Prostate gland (tissue), 2 donors: ENCODE measurements at places on chromosomes 11 and 22. TPM values are rescaled to one million over a fixed set of nuclear protein-coding genes. Genes with fewer than 3 reads are reported as not detected.

DNA sequence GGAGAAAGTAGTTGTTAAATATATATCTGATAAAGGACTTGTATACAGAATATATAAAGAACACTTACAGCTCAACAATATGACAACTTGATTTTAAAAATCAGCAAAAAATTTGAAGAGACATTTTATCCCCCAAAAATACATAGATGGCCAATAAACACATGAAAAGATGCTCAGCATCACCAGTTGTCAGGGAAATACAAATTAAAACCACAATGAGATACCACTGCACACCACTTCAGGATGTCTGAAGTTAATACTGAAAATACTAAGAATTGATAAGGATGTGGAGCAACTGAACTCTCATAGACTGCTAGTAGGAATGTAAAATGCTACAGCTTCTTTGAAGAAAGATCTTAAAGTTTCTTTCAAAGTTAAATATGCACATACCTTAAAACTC lies 49.2 kb downstream of the KREMEN1 start:
- no peaks in the 10 kb centered on the region for H3K4me1 ChIP-seq
- H3K36me3 ChIP-seq, result no peaks in the 10 kb centered on the region
- no peak for DNase-seq
- no peak overlapping the region for H3K27ac ChIP-seq
- H3K4me3 ChIP-seq, result no peak overlapping the region

DNA sequence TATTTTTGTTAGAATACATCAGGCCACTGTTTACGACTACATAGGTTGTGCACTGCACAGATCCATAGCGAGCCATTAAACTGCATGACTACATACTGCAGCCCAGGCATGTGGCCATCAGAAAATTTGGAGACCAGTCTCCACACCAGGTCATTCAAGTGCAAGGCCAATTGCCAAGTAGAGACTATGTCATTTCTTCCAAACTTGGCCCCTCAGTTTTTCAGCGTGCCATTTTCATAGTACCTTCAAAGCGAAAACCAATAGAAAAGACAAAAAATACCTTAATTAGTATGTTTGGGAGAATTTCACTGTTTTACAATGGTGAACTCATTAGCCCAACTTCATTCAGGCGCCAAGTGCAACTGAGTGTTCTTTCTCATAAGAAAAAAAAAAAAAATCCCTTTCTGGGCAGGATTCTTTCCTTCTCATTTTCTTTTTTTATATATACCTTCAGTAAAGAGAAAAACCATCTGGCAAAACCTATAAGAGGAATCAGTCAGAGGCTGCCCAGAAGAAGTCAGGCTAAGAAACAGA lies 30.4 kb downstream of the PAMR1 start:
- H3K27ac ChIP-seq, result no peak overlapping the region
- H3K4me1 ChIP-seq, result no peaks in the 10 kb centered on the region
- no peaks in the 10 kb centered on the region for H3K27me3 ChIP-seq
- no peak for DNase-seq

GRCh38 chr11:15852179-15852578 lies 504.2 kb downstream of the SOX6 start:
- no peak overlapping the region for H3K27ac ChIP-seq
- H3K4me1 ChIP-seq, result no peaks in the 10 kb centered on the region
- no peaks in the 10 kb centered on the region for H3K27me3 ChIP-seq
- no peak for DNase-seq

GRCh38 chr11:69211540-69211919 lies 55.8 kb downstream of the SMIM38 start:
- no peak overlapping the region for H3K27ac ChIP-seq
- DNase-seq, result no peak
- H3K4me1 ChIP-seq, result no peaks in the 10 kb centered on the region
- no peaks in the 10 kb centered on the region for H3K27me3 ChIP-seq
- H3K36me3 ChIP-seq, result no peaks in the 10 kb centered on the region
- no peak overlapping the region for H3K4me3 ChIP-seq

- no peaks in the 10 kb centered on the region for H3K4me1 ChIP-seq
- no peaks in the 10 kb centered on the region for H3K36me3 ChIP-seq
- DNase-seq, result no peak
- H3K27ac ChIP-seq, result no peak overlapping the region
- H3K4me3 ChIP-seq, result no peak overlapping the region
Measured at GRCh38 chr11:65736810-65737209, 16.2 kb upstream of the RNASEH2C start.

- H3K27me3 ChIP-seq, result no peaks in the 10 kb centered on the region
- no peaks in the 10 kb centered on the region for H3K4me1 ChIP-seq
- H3K27ac ChIP-seq, result no peak overlapping the region
- H3K4me3 ChIP-seq, result no peak overlapping the region
Measured at GRCh38 chr22:49023161-49023878, 804.4 kb downstream of the BRD1 start.

- H3K27me3 ChIP-seq, result no peaks in the 10 kb centered on the region
- H3K4me3 ChIP-seq, result no peak overlapping the region
- no peak for DNase-seq
- H3K36me3 ChIP-seq, result no peaks in the 10 kb centered on the region
- H3K27ac ChIP-seq, result no peak overlapping the region
Measured at GRCh38 chr11:47101406-47101805, 75.3 kb downstream of the ARFGAP2 start.

DNA sequence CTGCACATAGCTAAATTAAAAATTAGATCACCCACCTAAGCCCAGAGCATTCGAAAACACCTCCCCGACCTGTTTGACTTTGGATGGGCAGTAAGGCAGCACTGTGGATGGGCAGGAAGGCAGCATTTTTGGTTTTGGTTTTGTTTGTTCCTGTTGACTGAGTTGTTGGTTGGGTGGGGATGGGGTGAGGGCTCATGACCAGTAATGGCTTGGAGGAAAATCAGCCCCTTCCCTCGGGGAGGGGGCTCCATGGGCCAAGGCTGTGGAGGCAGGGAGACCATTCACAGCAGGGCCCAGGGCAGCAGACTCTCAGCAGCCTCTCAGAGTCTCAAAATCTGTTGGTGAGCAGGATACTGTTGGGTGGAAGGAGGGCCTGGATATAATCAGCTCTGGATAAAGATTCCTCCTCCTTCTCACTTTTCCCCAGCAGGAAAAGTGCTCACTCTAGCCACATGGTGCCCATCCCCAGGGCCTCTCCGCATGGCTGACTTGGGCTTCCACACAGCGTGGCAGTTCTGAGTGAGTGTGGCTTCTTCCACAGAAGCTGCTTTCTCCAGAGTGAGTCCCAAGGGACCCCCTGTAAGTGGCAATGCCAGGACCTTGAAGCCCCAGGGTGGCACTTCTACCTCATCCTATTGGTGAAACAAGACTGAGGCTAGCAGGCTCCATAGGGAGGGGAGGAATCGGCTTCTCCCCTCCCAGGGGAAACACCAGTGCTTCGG lies 1491.2 kb downstream of the BRD1 start:
- H3K27ac ChIP-seq, result no peak overlapping the region
- DNase-seq, result no peak
- no peak overlapping the region for H3K4me3 ChIP-seq
- H3K27me3 ChIP-seq, result peaks cover 2% of the 10 kb centered on the region
- H3K4me1 ChIP-seq, result no peaks in the 10 kb centered on the region

- no peak for DNase-seq
- H3K4me1 ChIP-seq, result no peaks in the 10 kb centered on the region
- H3K27ac ChIP-seq, result no peak overlapping the region
- no peaks in the 10 kb centered on the region for H3K27me3 ChIP-seq
- no peak overlapping the region for H3K4me3 ChIP-seq
Measured at GRCh38 chr11:76885390-76886097, 24.8 kb downstream of the ACER3 start.

GRCh38 chr11:22670830-22671229 lies 4.4 kb downstream of the GAS2 start:
- H3K4me3 ChIP-seq, result no peak overlapping the region
- no peak for DNase-seq
- no peaks in the 10 kb centered on the region for H3K36me3 ChIP-seq
- no peaks in the 10 kb centered on the region for H3K27me3 ChIP-seq
- H3K4me1 ChIP-seq, result no peaks in the 10 kb centered on the region

- no peak for DNase-seq
- H3K27me3 ChIP-seq, result no peaks in the 10 kb centered on the region
- no peak overlapping the region for H3K27ac ChIP-seq
- H3K4me3 ChIP-seq, result no peak overlapping the region
Measured at GRCh38 chr22:40065981-40066380, 71.2 kb downstream of the FAM83F start.

Gene NAV2
- 17.1 TPM for total RNA-seq

Gene MORC2
- total RNA-seq, result 74.8 TPM

Gene KRTAP5-8
- total RNA-seq, result not detected

Gene RBM4
- 105 TPM for total RNA-seq

Gene KLHDC7B
- 0.62 TPM for total RNA-seq

Gene GAB4
- total RNA-seq, result 3.4 TPM

Gene HSPA8
- 799 TPM for total RNA-seq

Gene SAA4
- not detected for total RNA-seq

Gene KRTAP5-9
- not detected for total RNA-seq

Gene OR51B5
- 0.23 TPM for total RNA-seq

Gene CDC45
- total RNA-seq, result 2.0 TPM

Gene IGLL5
- total RNA-seq, result not detected

Gene SCGB1D1
- not detected for total RNA-seq
